ENCODE measurements at places on chromosomes 5 and 9.

DNA sequence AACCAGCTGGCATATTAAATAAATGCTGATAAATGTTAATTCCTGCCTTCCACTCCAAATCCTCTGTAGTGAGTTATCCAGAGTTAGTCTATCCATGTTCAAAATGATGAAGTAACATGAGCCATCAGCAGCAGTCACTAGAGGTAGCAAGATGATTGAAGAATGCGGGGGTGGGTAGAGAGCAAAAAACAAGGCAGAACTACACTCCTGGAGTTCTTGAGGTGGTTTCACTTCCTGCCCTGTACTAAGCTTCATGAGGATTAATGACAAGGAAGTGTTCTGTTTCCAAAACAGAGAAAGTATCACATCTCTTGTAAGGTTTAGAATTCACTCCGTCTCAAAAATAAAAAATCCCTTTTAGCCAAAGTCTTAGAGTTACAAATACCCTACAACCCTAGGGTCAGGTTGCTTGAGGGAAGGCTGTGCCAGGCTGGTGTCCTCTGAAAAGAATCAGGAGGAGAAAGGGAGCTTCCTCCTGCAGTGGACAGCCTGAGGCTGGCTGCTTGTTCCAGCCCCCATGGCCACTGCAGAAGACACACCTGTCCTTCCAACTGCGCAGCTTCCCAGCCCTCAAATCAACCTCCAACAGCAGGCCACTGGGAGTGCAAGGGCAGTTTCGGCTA, 180.2 kb downstream of the DENND1A start:
- H3K4me3 ChIP-seq, result no peak overlapping the region
- H3K4me1 ChIP-seq, result peaks cover 23% of the 10 kb centered on the region
- peak overlapping the region; percentile 50 for H3K27ac ChIP-seq
- DNase-seq, result no peak

GRCh38 chr5:153276151-153276550, 214.3 kb upstream of the GRIA1 start:
- H3K27ac ChIP-seq, result no peak overlapping the region
- H3K4me3 ChIP-seq, result no peak overlapping the region
- no peak for DNase-seq
- H3K36me3 ChIP-seq, result no peaks in the 10 kb centered on the region
- H3K4me1 ChIP-seq, result no peaks in the 10 kb centered on the region

GRCh38 chr5:137303509-137303908, 195.6 kb downstream of the SPOCK1 start:
- H3K4me3 ChIP-seq, result no peak overlapping the region
- H3K4me1 ChIP-seq, result no peaks in the 10 kb centered on the region
- no peak overlapping the region for H3K27ac ChIP-seq
- H3K36me3 ChIP-seq, result no peaks in the 10 kb centered on the region
- no peak for DNase-seq
- peaks cover 10% of the 10 kb centered on the region for H3K27me3 ChIP-seq

DNA sequence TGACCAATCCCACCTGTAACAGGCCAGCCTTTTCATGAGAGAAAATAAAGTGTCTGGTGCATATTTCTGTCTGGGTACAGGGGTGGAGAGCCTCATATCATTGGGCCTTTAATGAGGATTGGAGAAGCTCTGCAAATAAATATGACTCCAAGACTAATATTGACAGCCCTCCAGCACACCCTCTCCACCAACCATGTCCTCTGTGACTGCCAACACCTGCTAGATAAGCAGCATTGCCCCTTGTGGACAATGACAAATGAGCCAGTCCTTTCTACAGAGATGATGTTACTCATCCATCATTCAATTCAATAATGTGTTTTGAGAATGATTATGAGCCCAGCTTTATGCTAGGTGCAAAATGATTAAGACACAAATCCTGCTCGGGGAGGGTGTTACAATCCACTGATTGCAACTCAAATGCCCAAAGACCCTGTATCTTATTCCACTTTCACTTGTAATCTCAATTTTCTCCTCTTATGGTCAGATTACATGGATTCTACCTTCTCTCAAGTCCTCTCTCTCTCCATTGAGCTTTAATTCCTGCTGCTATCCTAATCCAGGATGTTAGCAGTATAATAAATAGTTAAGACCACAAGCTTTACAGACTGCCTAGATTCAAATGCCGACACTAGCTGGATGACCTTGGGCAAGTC, 2.1 kb upstream of the GFRA3 start:
- H3K27me3 ChIP-seq, result peaks cover 20% of the 10 kb centered on the region
- no peak overlapping the region for H3K27ac ChIP-seq
- H3K4me3 ChIP-seq, result no peak overlapping the region
- no peaks in the 10 kb centered on the region for H3K36me3 ChIP-seq
- peaks cover 6% of the 10 kb centered on the region for H3K4me1 ChIP-seq
- DNase-seq, result no peak

DNA sequence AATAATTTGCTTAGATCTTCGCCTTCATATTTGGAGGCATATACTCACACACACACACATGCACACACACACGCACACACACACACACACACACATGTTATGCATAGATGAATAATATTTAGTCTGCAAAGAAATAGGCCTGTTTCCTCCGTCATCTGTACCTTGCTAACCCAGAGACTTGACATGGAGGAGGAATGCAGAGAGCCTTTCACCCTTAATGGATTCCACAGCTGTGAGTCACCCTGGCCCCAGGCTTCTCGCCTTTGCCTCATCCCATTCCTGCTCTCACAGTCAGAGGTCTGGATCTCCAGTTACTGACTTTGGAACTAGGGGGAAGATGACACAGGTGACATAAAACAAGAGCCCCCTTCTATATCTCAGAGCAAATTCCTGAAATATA, 29.7 kb downstream of the ZNF462 start:
- DNase-seq, result no peak
- no peaks in the 10 kb centered on the region for H3K36me3 ChIP-seq
- H3K4me1 ChIP-seq, result no peaks in the 10 kb centered on the region
- no peak overlapping the region for H3K27ac ChIP-seq
- no peak overlapping the region for H3K4me3 ChIP-seq

DNA sequence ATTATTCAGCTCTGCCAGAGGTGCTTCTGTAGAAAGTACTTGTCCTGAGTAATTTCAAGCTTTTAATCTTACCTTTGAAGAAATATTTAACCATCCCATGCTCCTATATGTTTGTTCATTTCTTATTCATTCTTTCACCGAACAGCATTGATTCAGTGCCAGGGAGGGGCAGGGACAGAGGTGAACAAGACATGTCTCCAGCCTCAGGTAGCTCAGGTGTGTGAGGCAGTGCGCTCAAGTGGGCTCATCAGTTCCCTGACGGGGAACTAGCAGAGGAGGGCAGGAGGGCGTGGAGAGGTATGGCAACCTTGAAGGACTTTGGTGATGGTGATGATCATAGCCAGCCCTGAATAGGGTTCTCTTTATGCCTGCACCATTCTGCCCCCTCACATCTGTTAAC, 25.9 kb downstream of the ERGIC1 start:
- peak overlapping the region; percentile 14 for H3K27ac ChIP-seq
- peaks cover 41% of the 10 kb centered on the region for H3K36me3 ChIP-seq
- peaks cover 51% of the 10 kb centered on the region for H3K4me1 ChIP-seq
- no peaks in the 10 kb centered on the region for H3K27me3 ChIP-seq

DNA sequence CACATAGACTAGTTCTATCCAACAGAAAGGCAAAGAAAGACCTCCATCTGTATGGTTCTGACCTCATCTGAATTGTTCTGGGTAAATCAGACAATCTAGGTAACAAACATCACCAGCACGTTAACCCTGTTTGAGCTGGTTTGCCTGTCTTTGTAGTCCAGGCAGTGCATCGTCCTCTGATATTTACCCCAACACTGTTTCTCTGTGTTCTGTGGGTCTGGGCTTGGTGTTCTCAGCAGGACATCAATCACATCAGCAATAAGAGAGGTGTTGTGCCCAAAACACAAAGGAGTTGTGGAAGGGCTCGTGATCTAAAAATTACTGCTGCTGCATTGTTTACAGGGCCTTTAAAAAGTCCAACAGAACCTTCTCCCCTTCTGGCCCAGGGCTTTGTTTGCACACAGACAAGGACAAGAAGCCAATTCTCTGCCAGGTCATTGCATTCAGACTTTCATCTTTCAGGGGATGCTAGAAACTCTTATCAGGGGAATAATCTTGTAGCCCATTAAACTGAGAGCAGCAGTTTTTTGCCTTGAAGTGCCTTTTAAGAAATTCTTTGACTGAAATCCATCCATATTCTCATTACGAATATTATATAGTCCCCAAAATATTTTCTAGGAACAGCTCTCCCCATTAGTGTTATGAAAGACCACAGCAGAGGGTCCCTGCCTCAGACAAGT, 30.5 kb upstream of the MAP1B start:
- DNase-seq, result no peak
- H3K36me3 ChIP-seq, result no peaks in the 10 kb centered on the region
- H3K4me1 ChIP-seq, result no peaks in the 10 kb centered on the region
- H3K27me3 ChIP-seq, result peaks cover 17% of the 10 kb centered on the region
- H3K4me3 ChIP-seq, result no peak overlapping the region

GRCh38 chr5:146832985-146833732, 45.4 kb downstream of the PPP2R2B start:
- no peak for DNase-seq
- H3K4me1 ChIP-seq, result no peaks in the 10 kb centered on the region
- no peaks in the 10 kb centered on the region for H3K36me3 ChIP-seq
- H3K4me3 ChIP-seq, result no peak overlapping the region

GRCh38 chr5:180832638-180833068, 28.4 kb downstream of the ZFP62 start:
- peak overlapping the region; percentile 98 for H3K4me3 ChIP-seq
- no peak for DNase-seq
- no peaks in the 10 kb centered on the region for H3K27me3 ChIP-seq
- H3K4me1 ChIP-seq, result peaks cover 54% of the 10 kb centered on the region

DNA sequence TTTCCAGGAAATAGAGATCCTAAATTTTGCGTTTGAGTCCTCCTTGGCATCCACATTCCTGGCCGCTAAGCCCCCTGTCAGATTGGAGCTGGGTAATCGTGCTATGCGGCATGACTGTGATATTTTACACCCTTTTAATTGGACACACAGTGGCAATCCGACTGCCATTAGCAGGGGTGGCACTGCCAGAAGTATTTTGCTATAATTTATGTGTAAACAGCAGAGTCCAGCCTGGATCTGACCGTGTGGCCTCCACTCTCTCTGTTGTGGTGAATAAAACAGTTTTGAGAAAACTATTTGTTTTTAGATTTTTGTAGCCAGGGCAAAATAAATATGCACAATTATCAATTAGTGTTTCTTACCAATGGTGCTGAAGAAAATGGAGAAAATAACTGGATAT, 281.0 kb upstream of the IRX2 start:
- H3K36me3 ChIP-seq, result no peaks in the 10 kb centered on the region
- no peak overlapping the region for H3K27ac ChIP-seq
- H3K4me1 ChIP-seq, result no peaks in the 10 kb centered on the region
- DNase-seq, result no peak

GRCh38 chr5:177132136-177133095, 1.2 kb upstream of the NSD1 start:
- H3K4me3 ChIP-seq, result peak overlapping the region; percentile 71
- H3K27me3 ChIP-seq, result no peaks in the 10 kb centered on the region
- peaks cover 50% of the 10 kb centered on the region for H3K4me1 ChIP-seq
- peak; percentile 32 for DNase-seq

DNA sequence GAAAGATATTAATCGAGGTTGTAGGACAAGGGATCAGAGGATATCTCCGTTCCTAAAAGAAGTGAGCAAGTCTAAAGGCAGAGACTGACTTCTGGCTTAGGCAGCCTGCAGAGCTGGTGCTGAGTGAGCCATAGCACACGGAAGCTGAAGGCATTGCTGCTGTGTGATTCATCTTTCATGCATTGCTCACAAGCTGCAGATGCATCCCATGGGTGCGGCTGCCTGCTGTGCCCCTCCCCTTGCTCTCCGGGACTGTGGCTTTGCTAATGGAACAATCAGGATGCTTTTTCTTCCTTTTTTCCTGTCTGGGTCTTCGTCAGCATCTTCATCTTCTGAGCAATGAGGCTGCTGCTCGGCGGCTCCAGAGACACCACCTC, 341.4 kb downstream of the DIRAS2 start:
- no peaks in the 10 kb centered on the region for H3K4me1 ChIP-seq
- H3K27ac ChIP-seq, result no peak overlapping the region
- peaks cover 19% of the 10 kb centered on the region for H3K27me3 ChIP-seq

GRCh38 chr9:89639367-89639795, 34.6 kb downstream of the GADD45G start:
- no peak for DNase-seq
- no peak overlapping the region for H3K27ac ChIP-seq
- H3K4me1 ChIP-seq, result no peaks in the 10 kb centered on the region

GRCh38 chr9:131954299-131954698, 125.4 kb downstream of the MED27 start:
- DNase-seq, result no peak
- no peaks in the 10 kb centered on the region for H3K27me3 ChIP-seq

Measured in activated B cell treated with CpG ODN at 0.5 μM for 24 hours (primary cell).